GM12878 (cell line): ENCODE measurements at places on chromosomes 16 and 17. TPM values are rescaled to one million over a fixed set of nuclear protein-coding genes. Genes with fewer than 3 reads are reported as not detected.

GRCh38 chr17:29828676-29829284 is 101.2 kb downstream of the SSH2 start:
- H3K36me3 ChIP-seq, result no peaks in the 10 kb centered on the region
- no peak overlapping the region for H3K27ac ChIP-seq
- no peaks in the 10 kb centered on the region for H3K4me1 ChIP-seq

- H3K27me3 ChIP-seq, result no peaks in the 10 kb centered on the region
- H3K36me3 ChIP-seq, result no peaks in the 10 kb centered on the region
- H3K4me3 ChIP-seq, result no peak overlapping the region
- H3K4me1 ChIP-seq, result no peaks in the 10 kb centered on the region
Observed at GRCh38 chr16:60061396-60061795, 1327.3 kb upstream of the GOT2 start.

DNA sequence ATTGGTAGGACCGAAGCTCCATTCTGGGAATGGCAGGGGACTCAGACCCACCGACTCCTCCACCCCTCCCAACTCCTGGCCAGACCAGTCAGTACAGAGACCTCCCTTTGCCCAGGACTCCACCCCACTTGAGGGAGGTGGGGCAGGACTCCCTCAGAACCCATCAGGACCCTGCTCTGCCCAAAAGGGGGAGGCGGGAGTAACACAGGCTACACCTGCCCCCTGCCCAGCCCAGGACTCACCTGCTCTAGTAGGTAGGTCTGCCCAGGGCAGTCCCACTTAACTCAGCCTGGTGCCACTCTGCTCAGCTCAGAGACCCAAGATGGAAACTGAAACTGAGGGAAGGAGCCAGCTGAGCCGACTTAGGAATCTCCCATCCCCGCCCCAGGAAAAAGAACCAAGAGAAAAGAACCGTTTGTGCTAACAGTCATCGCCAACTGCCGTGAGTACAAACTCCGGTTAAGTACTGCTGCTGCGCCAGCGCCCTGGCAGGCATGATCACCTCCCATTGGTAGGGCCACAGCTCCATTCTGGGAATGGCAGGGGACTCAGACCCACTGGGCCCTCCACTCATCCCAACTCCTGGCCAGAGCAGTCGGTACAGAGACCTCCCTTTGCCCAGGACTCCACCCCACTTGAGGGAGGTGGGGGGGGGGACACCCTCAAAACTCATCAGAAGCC is 503 bp downstream of the DHX58 start:
- no peak for DNase-seq
- H3K4me1 ChIP-seq, result peaks cover 37% of the 10 kb centered on the region
- no peaks in the 10 kb centered on the region for H3K27me3 ChIP-seq
- H3K36me3 ChIP-seq, result peaks cover 3% of the 10 kb centered on the region
- H3K27ac ChIP-seq, result peak overlapping the region; percentile 98
- H3K4me3 ChIP-seq, result peak overlapping the region; percentile 79

DNA sequence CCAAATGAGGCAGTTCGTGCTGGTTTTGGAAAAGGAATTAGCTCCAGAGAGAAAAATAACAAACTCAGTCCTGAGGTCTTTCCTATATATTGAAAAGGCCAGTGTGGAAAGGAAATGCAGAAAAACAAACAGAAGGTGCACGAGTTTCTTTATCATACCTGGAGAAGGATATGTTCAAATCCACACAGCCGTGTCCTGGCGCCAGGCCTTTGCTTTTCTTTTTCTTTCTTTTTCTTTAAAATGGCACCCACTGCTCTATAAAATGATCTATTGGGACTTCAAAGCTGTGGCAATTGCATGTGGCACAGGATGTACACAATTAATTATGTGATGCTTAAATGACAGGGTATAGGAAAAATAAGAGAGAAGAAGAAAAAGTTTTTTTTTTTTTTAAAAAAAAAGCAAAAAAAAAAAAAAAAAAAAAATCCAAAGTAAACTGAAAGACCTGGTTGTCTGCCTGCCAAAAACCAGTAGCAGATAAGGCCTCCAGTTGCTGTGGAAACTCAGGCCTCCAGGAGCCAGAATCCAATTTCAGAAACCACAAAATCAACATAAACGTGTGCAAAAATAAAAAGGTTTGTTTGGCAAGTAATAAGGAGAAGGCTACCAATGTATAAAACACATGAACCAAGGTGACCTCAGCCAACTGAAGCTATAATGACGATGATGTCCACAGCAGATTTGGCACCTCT is 957.6 kb upstream of the SOX9 start:
- no peaks in the 10 kb centered on the region for H3K36me3 ChIP-seq
- H3K4me1 ChIP-seq, result no peaks in the 10 kb centered on the region
- H3K27ac ChIP-seq, result no peak overlapping the region
- DNase-seq, result no peak
- H3K27me3 ChIP-seq, result no peaks in the 10 kb centered on the region

DNA sequence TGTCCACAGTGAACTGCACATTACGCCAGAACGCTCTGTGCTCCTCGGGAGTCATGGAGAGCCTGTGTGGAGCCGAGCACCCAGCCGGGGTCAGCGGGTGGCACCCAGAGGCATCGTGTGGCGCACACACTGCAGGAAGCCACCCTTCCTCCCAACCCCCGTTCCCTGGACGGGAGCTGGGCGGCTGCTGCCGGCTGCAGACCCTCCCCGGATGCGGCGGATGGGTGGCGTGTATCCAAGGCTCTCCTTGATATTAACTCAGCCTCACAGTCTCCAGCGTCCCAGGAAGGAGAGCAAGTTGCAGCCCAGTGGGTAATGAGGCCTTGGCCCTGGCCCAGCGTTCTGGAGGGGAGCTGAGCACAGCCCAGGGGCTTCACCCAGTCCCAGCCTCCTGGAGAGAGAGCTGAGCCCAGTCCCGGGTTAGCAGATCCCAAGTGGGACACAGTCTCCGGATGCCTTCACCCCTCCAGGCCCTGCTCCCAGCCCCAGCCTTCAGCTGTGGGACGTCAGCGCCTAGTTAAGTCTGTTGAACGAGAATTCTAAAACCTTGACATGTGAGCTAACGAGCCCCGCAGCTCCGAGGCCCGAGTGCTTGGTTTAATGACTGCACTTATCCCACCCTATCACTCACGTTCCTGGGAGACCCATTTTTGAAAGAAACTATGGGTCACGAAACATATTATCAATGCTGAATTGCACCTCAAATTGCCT is 86.6 kb downstream of the TBC1D16 start:
- no peak overlapping the region for H3K4me3 ChIP-seq
- no peaks in the 10 kb centered on the region for H3K4me1 ChIP-seq
- H3K27ac ChIP-seq, result no peak overlapping the region
- H3K36me3 ChIP-seq, result no peaks in the 10 kb centered on the region

GRCh38 chr17:40056379-40057015 is 2.3 kb upstream of the MED24 start:
- peaks cover 2% of the 10 kb centered on the region; the same call in 1 of the 2 replicates for H3K36me3 ChIP-seq
- H3K4me3 ChIP-seq, result no peak overlapping the region
- H3K4me1 ChIP-seq, result no peaks in the 10 kb centered on the region
- H3K27me3 ChIP-seq, result no peaks in the 10 kb centered on the region; the same call in none of the 2 replicates

The NPIPB6 gene
- 0.44 and 1.2 TPM in 2 replicates for total RNA-seq
